ENCODE measurements at places on chromosomes 13 and 19.

DNA sequence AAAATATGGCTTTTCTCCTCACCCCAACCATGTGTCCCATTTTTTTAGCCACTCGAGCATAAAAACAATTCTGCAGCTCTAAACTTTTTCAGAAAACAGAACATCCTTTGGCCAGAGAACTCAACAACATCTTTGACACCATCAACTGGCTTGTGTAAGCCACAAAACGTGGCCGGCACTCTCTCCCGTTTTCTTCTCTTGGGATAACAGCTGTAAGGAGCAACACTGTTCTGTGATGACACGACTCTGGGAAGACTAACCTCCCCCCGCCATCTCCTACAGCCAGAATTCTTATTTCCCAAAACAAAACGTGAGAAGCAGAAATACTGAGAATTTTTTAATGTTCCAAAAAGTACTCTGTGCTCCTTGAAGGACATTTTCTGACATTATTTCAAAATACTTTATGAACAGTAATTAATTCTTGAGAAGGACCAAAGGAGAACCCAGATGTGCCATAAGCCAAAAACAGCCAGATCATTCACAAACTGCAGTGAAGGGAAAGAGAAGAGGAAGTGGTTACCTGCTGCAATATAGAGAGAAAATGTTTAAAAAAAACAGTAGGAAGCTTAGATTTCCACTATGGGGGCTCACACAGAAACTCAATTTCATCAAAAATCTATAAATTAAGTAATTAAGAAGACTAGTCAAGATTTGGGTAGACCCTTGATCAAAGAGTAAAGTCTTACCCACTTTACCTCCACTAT lies 25.8 kb downstream of the COL4A1 start:
- DNase-seq: no peak

DNA sequence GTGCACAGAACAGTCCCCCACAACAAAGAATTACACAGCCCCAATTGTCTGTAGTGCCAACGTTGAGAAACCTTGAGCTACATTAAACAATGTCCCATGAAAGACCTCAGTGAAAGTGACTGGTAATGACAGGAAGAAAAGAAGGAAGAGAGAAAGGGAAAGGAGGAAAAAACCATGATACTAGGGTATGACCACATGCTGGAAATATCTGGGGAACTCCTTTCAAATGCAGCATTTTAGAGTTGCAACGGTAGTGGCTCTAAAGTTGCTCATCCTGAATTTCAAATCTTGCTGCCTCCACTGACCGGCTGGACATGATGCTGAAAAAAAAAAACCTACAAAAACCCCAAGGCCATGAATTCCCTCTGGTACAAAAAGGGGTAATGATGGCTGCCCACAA lies 26.5 kb downstream of the FPR3 start:
- no peak for DNase-seq

- no peak for DNase-seq
Measured at GRCh38 chr13:18992791-18993190, 188.8 kb downstream of the TUBA3C start.

- DNase-seq: no peak
Measured at GRCh38 chr19:18889949-18890745, 5.8 kb downstream of the CERS1 start.

- no peak for DNase-seq
Measured at GRCh38 chr13:110299283-110299840, 7.6 kb downstream of the COL4A1 start.

DNA sequence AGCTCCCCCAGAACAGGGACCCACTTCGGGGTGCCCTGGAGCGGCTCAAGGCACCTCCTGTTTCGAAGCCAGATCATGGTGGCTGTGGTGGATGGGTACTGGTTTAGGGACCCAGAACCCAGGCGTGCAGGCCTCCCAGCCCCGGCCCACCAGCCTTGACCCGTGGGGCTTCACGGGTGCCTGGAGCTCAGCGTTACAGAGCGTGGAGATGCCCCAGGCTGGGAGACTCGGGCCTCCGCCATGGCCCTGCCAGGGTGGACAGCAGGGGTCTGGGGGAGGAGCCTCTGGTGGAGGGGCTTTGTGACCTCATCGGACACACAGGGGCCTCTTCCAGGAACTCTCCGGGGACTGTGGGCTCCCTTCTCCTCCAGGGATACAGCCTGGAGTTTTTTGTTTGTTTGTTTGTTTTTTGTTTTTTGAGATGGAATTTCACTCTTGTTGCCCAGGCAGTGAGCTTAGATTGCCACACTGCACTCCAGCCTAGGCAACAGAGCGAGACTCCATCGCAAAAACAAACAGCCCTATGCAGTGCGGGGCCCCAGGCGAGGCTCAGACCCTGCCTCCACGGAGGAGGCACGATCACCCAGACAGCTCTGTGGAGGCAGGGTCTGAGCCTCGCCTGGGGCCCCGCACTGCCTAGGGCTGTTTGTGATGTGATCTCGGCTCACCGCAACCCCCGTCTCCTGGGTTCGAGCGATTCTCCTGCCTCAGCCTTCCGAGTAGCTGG lies at the start of gene GARIN5B:
Gene GARIN5B, minus strand, starts transcription at position 271 of the 727 bp plus-strand sequence. Its CDS starts 194 bp downstream, at position 77.
- DNase-seq: no peak

GRCh38 chr19:18756896-18757295 lies 34.2 kb downstream of the COMP start:
- DNase-seq: no peak

- no peak for DNase-seq
Measured at GRCh38 chr13:107518292-107518691, 697.0 kb downstream of the LIG4 start.

DNA sequence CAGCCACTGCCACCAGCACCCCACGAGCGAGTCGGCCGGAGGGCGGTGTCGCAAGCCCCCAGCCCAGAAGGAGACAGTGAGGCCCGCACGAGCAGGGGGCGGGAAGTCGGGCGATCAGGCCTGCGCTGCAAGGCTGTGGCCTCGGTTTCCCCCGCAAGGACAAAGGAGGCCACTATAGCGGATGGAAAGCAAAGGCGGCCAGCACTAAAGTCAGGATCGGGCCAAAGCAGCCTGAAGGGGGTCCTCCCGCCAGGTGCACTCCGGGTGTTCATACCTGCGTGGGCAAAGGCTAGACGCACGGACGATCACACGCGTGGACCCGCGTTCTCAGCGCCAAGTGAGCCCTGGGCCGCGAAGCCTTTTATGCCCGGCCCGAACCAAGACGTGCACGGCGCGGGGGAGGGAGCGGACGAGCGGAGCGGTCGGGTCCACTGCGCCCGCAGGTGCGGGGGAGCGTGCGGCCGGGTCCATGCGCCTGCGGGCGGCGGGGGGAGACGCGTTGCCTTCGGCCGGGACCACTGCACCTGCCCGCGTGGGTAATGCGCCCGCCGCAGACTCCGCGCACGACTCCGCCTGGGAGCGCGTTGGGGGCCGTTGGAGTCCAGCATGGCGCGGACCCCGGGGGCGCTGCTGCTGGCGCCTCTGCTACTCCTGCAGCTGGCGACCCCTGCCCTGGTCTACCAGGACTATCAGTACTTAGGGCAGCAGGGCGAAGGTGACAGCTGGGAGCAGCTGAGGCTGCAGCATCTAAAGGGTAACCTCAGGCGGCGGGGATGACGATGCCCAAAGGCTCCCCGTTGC lies at the start of the genes PRDX2 and THSD8:
Gene PRDX2, minus strand, starts transcription at position 335 of the 801 bp plus-strand sequence. CDS start 539 bp downstream, outside the sequence.
Gene THSD8, plus strand, starts transcription at position 604 of the 801 bp plus-strand sequence. Its CDS starts 3 bp downstream, at position 607.
- no peak for DNase-seq

DNA sequence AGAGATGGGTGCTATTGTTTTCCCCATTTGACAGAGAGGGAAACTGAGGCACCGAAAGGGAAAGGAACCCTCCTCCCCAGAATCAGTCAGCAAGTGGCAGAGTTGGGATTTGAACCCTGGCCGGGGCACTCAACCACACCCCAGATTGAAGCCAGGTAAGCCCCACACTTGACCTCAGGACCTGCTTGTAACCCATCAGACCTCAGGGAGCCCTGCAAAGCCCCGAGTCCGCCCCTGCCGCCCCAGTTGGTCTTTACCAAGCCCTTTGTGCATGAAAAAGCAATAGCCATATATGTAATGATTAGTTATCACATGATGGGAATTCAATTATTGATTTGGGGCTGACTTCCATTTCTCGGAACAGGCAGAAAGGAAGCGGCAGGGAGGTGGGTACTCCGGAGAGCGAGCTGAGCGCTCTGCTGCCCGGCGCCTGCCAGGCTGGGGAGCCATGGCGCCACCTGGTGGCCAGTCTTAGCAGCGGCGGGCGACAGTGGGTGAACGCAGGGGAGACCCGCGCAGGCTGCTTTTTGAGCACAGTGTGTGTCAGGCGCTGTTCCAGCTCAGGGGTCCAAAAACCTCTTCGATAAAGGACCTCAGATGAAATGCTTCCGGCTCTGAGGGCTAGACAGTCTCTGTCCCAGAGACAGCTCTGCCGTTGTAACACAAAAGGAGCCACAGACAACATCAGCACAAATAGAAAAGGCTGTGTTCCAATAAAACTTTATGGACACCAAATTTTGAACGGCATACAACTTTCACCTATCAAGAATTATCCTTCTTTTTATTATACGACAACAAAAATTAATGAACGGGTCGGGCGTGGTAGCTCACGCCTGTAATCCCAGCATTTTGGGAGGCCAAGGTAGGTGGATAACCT lies 82.9 kb upstream of the CACNA1A start:
- DNase-seq: no peak

- no peak for DNase-seq
Measured at GRCh38 chr13:55245005-55245644, 1895.6 kb upstream of the PRR20A start.

- no peak for DNase-seq
Measured at GRCh38 chr13:58620176-58620575, 988.6 kb downstream of the PCDH17 start.

All from GM12864 (cell line).